Renal cortical epithelial cell (primary cell): ENCODE measurements at places on chromosomes 1 and 21.
A peak's percentile ranks its signal among the peaks of the same experiment; 100 is the strongest.

- no peak for DNase-seq
Observed at GRCh38 chr1:181126871-181127587, 38.5 kb downstream of the IER5 start.

DNA sequence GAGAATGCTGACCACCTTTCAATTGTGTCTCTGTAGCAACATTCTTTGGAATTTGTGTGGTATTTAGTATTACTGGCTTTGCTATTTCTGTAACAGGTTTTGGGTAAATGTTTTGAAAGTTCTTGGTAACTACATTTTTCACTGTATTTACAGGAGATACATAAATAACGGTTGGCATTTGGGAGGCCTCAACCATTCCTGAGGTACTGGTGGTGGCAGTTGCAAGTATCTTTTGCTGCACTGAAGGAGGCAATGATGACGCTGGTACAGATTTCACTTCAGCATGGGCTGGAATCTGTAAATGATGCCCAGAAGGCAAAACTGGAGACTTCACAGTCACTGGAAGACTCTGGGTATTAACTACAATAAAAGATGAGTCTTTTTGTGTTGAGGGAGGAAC lies 11.7 kb downstream of the LRIF1 start:
- DNase-seq: no peak

DNA sequence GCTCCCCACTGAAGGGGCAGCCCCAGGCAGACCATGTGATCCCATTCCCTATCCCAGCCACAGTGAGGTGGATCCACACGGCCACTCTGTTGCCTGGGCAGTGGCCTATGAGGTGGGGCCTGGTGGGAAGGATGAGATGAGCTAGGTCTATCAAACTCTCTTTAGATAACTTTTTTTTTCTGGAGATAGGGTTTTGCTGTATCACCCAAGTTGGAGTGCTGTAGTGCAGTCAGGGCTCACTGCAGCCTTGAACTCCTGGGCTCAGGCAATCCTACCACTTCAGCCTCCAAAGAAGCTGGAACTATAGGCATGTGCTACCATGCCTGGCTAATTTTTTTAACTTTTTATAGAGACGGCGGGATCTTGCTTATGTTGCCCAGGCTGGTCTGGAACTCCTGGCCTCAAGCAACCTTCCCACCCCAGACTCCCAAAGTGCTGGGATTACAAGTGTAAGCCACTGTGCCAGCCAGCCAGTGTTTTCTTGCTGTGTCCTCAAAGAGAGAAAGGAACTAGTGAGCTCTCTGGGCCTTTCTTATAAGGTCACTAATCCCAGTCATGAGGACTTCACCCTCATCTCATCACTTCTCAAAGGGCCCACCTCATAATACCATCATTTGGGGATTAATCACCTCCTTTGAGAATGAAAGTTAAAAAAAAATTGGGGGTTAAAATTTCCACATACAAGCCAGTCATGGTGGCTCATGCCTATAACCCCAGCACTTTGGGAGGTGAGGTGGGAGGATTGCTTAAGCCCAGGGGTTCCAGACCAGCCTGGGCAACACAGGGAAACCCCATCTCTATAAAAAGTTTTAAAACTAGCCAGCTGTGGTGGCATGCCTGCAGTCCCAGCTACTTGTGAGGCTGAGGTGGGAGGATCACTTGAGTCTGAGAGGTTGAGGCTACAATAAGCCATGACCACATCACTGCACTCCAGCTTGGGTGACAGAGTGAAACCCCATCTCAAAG lies 36.6 kb downstream of the H3-3A start:
- DNase-seq: peak; percentile 22

GRCh38 chr21:29296446-29296845 lies 2.3 kb upstream of the BACH1 start:
- DNase-seq: no peak

GRCh38 chr1:65319141-65319540 lies 9.8 kb downstream of the DNAJC6 start:
- DNase-seq: no peak

GRCh38 chr21:26840912-26841311 lies 4.3 kb downstream of the ADAMTS1 start:
- DNase-seq: peak; percentile 91

- DNase-seq: peak; percentile 77
Observed at GRCh38 chr21:35159881-35160280, 110.8 kb upstream of the RUNX1 start.
